ENCODE measurements at places on chromosomes 6 and 20. TPM values are rescaled to one million over a fixed set of nuclear protein-coding genes. Genes with fewer than 3 reads are reported as not detected.
A peak's percentile ranks its signal among the peaks of the same experiment; 100 is the strongest.

GRM4 gene
- polyA plus RNA-seq: 0.07 TPM

DNA sequence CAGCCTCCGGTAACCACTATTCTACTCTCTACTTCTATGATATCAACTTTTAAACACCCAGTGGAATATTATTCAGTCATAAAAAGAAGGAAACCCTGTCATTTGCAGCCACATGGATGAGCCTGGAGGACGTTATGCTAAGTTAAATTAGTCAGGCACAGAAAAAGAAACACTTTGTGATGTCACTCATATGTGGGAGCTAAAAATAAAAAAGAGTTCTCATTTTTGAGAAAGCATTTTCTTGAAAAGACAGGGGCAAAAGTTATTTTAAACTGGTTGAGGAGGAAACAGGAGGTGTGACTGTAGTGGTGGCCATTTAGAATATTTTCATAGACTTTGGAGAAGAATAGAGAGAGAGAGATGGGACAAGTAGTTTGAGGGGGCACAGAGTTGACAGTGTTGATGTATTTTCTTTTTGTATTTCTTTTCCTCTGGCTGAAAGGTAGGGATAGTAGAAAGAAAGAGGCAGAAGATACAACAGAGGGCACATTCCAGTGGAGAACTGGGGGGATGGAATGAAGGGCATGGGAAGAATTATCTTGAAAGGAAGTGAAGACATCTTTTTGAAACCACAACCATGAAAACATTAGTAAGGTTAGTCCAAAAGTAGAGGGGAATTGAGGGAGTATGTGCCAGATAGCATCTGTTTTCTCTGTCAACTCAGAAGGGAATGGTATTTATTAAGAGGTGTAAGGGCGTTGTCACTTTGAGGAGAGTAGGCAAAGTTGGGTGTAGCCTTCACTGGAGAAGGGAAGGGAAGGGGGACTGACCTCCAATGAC lies 181.3 kb upstream of the GMDS start:
- no peak overlapping the region for H3K4me3 ChIP-seq
- no peaks in the 10 kb centered on the region for H3K4me1 ChIP-seq
- no peak overlapping the region for H3K27ac ChIP-seq
- H3K27me3 ChIP-seq: no peaks in the 10 kb centered on the region

DNA sequence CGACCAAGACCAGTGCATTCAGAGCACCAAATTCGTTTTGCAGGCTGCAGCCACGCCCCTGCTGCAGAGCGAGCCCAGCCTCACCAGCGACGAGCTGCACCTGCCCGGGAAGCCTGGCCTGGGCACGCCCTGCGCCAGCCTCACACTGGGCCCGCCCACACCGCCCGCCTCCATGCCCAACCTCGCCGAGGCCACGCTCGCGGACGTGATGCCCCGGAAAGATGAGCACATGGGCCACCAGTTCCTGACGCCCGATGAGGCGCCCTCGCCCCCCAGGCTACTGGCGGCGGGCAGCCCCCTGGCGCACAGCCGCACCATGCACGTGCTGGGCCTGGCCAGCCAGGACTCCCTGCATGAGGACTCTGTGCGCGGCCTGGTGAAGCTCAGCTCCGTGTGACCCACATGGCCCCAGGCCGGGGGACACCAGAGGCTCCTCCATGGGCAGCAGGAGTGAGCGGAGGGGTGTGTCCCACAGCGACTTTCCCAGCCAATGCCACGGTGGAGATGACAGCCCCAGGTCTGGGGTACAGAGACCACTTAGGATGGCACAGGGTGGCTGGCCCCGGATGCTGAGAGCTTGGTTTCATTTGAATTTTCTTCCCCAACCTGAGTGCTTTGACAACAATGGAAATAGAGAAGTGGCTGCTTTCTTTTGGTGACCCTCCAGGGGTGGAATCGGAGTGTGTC lies 150.2 kb upstream of the SNX9 start:
- H3K4me3 ChIP-seq: no peak overlapping the region
- no peak for DNase-seq
- H3K36me3 ChIP-seq: no peaks in the 10 kb centered on the region
- H3K27me3 ChIP-seq: no peaks in the 10 kb centered on the region
- H3K27ac ChIP-seq: no peak overlapping the region
- no peaks in the 10 kb centered on the region for H3K4me1 ChIP-seq

DNA sequence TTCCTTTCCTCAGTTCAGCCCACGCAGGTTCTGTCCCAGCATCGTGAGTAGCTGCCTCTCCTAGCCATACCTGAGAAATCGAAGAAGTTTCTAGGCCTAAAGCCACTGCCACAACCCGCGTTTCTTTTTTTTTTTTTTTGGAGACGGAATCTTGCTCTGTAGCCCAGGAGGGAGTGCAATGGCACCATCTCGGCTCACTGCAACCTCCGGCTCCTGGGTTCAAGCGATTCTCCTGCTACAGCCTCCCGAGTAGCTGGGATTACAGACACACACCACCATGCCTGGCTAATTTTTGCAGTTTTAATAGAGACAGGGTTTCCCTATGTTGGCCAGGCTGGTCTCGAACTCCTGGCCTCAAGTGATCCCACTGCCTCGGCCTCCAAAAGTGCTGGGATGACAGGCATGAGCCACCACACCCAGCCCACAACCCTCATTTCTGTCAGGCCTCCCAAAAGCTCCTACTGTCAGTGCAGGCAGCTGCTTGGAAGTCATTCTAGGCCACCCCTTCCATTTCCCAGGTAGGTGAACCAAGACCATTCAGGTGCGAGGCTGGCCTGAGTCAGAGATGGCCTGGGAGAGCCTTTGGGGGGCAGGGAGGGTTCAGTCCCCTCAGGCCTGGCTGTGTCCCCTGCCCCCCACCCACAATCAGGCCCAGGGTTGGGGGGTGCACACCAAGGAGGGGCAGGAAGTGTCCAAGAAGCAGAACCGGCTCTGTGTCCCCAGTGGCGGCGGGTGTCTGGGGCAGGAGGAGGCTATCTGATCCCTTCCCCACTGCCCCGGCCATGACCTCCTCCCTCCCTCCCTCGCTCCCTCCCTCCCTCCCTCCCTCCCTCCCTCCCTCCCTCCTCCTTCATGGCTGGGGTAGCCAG lies 47.2 kb downstream of the NOL4L start:
- no peak overlapping the region for H3K4me3 ChIP-seq
- H3K27me3 ChIP-seq: no peaks in the 10 kb centered on the region
- H3K27ac ChIP-seq: peak overlapping the region; percentile 81
- DNase-seq: peak; percentile 46
- peaks cover 4% of the 10 kb centered on the region for H3K4me1 ChIP-seq
- H3K36me3 ChIP-seq: no peaks in the 10 kb centered on the region

- H3K4me1 ChIP-seq: no peaks in the 10 kb centered on the region
- H3K27me3 ChIP-seq: peaks cover 11% of the 10 kb centered on the region
- H3K27ac ChIP-seq: no peak overlapping the region
These were observed 100.6 kb downstream of the PCSK2 start for GRCh38 chr20:17327185-17328148.

NHLRC1 gene
- polyA plus RNA-seq: 1.9 TPM

DNA sequence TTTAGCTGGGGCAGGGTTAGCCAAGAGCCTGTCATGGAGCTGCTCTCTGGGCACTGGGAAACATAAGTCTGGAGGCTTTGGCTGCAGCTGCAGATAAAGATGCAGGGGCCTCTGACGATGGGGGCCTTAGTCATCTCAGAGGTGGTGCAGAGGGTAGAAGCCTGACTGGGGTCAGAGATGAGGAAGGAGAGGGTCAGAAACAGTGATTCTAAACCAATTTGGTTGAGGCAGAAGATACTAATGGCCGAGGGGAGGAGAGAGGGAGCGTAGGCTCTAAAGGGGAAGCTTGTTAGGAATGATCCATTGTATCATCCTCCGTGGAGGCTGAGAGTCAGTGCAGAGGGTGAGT lies 33.8 kb downstream of the PLEKHG1 start:
- DNase-seq: no peak
- H3K27me3 ChIP-seq: no peaks in the 10 kb centered on the region
- peak overlapping the region; percentile 7 for H3K4me3 ChIP-seq
- no peaks in the 10 kb centered on the region for H3K36me3 ChIP-seq

- no peak overlapping the region for H3K27ac ChIP-seq
- no peaks in the 10 kb centered on the region for H3K27me3 ChIP-seq
- no peak overlapping the region for H3K4me3 ChIP-seq
- no peaks in the 10 kb centered on the region for H3K4me1 ChIP-seq
- no peak for DNase-seq
- no peaks in the 10 kb centered on the region for H3K36me3 ChIP-seq
These were observed 13.8 kb downstream of the CFAP206 start for GRCh38 chr6:87421576-87421975.

DNA sequence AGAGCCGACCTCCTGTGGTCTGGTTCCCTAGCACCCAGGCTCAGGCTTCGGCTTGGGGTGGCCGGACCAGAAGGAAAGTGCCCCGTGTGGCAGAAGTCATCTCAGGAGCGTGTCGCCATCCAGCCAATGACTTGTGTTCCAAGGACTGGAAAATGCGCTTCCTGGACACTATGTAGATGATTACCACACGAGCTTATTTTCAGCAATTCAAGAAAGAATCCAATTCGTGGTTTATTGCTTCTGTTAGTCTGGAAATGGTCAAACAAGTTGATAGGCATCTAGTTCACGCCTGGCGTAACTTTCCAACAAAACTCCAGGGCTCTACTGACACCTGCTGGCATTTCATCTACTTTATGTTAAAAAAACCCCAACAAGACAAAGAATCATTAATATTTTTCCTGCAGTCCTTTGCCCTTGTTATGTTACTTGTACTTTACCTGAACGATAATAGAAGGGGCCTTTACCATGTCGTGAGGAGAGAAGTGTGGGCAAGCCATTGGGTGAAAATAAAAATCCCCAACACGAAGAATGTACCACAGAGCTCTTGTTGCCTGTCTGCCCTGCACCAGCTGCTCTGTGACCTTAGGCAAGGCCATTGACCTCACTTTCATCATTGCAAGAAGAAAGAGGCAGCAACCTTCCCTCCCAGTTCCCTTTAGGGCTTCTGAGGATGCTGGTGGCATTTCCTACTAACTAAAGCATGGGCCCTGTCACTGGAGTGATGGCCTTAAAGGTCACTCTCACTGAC lies 154.7 kb upstream of the LAMP5 start:
- peak; percentile 84 for DNase-seq
- H3K27me3 ChIP-seq: no peaks in the 10 kb centered on the region
- no peaks in the 10 kb centered on the region for H3K4me1 ChIP-seq
- H3K36me3 ChIP-seq: no peaks in the 10 kb centered on the region
- no peak overlapping the region for H3K27ac ChIP-seq

GRCh38 chr6:106369739-106370138 lies 9.2 kb downstream of the CRYBG1 start:
- no peaks in the 10 kb centered on the region for H3K27me3 ChIP-seq
- no peak for DNase-seq
- no peak overlapping the region for H3K27ac ChIP-seq
- no peaks in the 10 kb centered on the region for H3K36me3 ChIP-seq

DNA sequence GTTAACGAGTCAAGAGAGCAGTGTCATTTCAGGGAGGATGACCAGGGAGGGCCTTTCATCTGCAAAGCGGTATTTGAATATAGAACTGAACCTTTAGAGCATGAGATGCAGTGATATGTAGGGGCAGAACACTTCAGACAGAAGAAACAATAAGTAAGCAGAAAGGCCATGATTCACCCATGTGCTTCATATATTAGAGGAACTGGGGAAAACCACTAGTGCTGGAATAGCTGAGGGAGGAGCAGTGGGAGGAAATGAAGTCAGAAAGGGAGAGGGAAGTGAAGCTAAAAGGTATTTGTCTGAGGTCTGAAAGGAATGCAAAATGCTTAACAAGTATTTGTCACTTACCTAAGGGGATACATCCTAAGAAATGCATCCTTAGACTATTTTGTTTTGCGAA lies 391.2 kb downstream of the ADGRB3 start:
- no peaks in the 10 kb centered on the region for H3K36me3 ChIP-seq
- no peaks in the 10 kb centered on the region for H3K4me1 ChIP-seq

SAMD5 gene
- 0.67 TPM for polyA plus RNA-seq

- no peak overlapping the region for H3K27ac ChIP-seq
- H3K4me1 ChIP-seq: no peaks in the 10 kb centered on the region
- H3K36me3 ChIP-seq: no peaks in the 10 kb centered on the region
- no peak for DNase-seq
- H3K4me3 ChIP-seq: no peak overlapping the region
- no peaks in the 10 kb centered on the region for H3K27me3 ChIP-seq
These were observed 1195.9 kb upstream of the MAP3K7 start for GRCh38 chr6:91782802-91783201.

- no peaks in the 10 kb centered on the region for H3K36me3 ChIP-seq
- H3K27ac ChIP-seq: no peak overlapping the region
- H3K4me1 ChIP-seq: no peaks in the 10 kb centered on the region
These were observed 183.1 kb downstream of the UBE3D start for GRCh38 chr6:82882363-82883023.

DYNLT2 gene
- 0.89 TPM for polyA plus RNA-seq

DNA sequence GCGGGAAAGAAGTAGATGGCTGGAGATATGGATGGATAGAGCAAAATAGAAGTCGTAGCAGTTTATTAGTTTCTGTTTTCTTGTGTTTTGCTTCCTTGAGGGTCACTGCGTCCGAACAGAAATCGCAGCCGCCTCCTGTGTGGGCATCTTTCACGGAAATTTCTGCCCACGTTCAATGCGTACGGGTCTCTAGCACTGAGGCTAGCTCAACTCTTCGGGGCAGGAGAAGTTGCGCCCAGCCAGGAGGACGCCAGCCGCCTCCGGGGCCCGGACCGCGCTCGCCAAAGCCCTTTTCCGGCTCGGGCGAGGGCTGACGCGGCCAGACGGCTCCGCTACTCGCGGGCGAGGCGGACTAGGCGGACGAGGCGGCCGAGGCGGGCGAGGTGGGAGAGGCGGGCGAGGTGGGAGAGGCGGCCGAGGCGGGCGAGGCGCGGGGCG lies 814 bp downstream of the TFAP2B start:
- no peaks in the 10 kb centered on the region for H3K36me3 ChIP-seq
- peak; percentile 31 for DNase-seq
- no peak overlapping the region for H3K27ac ChIP-seq
- H3K4me1 ChIP-seq: no peaks in the 10 kb centered on the region
- H3K4me3 ChIP-seq: no peak overlapping the region
- H3K27me3 ChIP-seq: peaks cover 41% of the 10 kb centered on the region

GRCh38 chr20:63830841-63831588 lies at the start of gene ZBTB46:
TSS of gene ZBTB46 (minus strand) at chr20:63831264. CDS start at chr20:63790757, 40,507 bp downstream.
- no peaks in the 10 kb centered on the region for H3K36me3 ChIP-seq
- DNase-seq: peak; percentile 36
- peaks cover 4% of the 10 kb centered on the region for H3K27me3 ChIP-seq
- peak within 1 kb of the TSS; percentile 48 for H3K4me3 ChIP-seq

All from small intestine (tissue), 16 donors.